Caudate nucleus (tissue), 63 donors: ENCODE measurements at places on chromosomes 12 and 14.

GRCh38 chr12:110355073-110355472 lies 48.4 kb downstream of the ANAPC7 start:
- no peak for DNase-seq

- DNase-seq, result no peak
These were observed 333.1 kb downstream of the DIO2 start for GRCh38 chr14:79878229-79878628.

- no peak for DNase-seq
These were observed 21.3 kb downstream of the LRCOL1 start for GRCh38 chr12:132588821-132589669.

DNA sequence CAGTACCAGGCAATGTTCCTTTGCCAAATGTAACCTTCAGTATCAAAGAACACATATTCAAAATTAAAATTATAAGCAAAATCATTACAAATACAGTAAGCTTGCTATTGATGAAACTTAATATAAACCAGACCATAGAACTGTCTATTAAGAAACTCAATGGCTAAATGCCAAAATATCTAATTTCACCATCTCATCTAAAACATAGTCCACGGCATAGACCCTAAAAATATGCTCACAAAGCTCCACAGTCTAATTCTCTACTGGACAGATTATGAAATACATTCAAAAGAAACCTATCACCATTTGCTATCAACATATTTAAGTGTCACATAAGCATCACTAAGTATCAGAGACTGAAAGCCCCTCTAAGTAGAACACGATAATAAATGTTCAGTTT lies 25.2 kb downstream of the DUSP16 start:
- no peak for DNase-seq

DNA sequence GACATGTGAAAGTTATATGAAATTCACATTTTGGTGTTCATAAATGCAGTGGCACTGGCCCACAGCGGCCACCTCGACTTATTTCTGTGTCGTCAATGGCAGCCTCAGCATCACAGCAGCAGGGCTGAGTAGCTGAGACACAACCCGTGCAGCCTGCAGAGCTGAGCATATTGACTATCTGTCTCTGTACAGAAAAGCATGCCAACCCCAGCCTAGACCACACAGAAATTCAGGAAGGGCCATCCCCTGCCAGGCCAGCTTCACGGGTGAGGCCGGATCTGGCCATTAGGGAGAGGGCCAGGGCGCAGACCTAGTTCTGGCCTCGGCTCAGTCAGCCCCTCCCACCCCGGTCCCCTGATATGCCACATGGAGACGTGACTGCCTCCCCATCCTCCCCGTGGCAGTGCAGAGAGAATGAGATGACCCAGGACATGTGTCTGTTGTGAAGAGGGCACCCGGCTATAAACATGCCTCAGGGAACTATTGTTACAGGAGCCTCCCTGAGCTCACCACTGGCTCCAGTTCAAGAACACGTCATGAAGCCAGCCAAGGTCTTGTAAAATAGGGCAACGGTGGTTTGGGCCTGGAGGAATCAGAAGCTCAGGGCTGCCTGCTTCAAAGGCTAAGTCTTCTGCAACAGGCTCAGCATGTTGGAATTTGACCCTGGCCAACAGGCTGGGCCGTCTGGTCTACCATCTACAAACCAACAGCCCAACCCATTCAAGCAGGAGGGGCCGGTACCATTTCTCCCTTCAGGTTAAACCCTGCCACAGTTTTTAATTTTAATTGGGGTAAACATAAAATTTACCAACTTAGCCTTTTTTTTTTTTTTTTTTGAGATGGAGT lies 25.5 kb downstream of the SCARB1 start:
- no peak for DNase-seq

DNA sequence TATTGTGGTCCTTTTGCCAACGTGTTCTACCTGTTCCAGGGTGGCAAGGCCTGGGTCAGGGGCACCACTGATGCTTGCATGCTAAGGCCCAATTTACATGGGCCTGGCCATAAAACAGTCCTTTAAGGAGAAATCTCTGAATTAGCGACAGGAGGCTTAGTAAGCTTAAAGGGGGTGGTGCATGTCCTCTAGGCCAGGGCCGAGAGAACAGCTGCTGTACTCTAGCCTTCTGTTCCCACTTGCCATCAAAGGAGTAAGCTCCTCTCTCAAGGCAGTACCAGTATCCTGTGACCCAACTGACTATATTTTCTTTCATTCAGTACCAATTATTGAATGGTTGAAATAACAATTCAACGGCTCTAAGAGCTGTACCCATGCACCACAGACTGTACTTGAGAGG lies 67.7 kb upstream of the ZDHHC17 start:
- DNase-seq, result no peak

GRCh38 chr14:98819132-98819866 lies 452.7 kb downstream of the BCL11B start:
- DNase-seq, result no peak

DNA sequence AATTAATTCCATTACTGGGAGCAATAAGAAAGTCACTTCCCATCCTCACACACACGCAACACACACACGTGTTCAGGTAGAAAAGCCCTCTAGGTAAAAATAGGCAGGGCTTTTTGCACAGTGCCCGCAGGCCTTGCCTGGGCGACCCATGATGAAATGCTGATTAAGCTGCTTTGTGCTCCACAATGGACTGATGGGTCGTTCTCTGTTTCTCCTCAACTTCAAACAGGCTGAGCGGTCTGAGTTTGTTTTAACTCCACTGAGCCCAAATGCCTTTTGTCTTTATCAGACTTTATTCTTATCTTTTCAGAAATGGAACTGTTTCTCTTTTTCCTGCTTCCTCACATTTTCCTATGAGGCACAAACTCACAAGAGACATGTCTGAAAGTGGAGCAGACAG lies 9.4 kb upstream of the DACT1 start:
- DNase-seq, result no peak

DNA sequence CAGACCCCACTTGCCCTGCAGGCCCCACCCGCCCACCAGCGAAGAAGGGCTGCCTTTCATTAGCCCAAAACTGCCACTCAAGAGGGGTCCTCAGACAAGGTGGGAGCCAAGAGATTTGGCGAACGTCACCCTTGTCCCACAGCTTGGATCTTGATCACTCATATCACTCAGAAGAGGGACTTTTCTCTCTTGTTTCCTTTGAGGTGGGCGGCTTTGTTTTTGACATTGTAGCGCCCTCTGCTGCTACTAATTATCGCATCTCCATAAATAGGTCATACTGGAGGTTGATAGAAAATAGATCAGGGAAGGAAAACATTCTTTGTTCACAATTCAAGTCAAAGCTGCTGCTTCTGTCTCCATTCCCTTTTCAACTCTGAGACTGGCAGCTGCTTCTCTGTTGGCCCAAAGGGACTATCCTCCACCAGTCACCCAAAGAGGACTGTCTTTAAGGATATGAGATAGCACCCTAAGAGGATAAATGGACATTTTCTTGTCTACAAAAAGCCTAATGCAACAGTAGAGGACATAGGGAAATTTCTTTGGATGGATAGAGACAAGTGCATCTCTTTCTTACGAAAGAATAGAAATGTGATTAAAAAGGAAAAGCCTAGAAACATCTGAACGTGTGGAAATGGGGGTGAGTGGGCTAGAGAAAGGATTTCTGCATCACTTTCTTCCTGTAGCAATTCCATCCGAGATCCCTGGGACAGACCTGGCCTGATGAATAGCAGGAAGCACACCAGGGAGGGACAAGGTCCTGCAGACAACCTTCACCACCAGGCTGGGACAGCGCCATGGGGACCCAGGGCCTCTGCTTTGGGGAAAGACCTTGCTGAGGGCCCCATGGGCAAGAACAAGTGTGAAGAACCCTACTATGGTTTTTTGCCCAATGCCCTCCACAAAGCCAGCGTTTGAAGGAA lies 115.8 kb downstream of the DAD1 start:
- DNase-seq, result peak; percentile 45

DNA sequence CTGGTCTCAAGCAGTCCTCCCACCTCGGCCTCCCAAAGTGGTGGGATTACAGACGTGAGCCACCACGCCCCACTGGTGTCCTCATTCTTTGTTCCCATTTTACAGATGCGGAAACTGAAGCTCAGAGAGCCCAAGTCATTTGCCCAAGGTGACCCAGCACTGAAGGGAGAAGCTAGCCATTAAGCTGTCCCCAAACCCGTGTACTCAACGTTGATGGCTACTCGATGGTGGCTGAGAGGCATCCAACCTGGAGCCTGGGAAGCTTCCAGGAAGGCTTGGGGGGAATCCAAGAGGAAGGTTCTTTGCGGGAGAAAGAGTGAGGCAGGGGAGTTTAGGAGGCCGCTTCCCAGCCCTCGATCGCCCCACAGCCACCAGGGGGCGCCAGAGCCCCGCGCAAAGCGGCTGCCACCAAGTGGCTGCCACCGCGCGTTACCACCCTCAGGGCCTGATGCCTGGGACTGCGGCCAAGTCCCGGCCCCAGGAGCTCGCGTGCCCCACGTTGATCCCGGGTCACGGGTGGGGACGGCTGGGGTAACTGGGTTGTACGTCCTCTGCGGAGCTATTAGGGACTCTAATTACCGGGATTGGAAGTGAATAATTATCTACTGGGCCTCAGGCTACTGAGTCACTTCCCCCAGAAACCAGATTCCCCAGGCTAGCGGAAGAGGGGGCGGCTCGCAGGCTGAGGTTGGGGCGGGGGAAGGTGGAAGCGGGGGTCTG lies 8.8 kb upstream of the SH2B3 start:
- peak; percentile 61 for DNase-seq

- DNase-seq, result no peak
These were observed 92.6 kb upstream of the ZFP36L1 start for GRCh38 chr14:68885226-68886108.

GRCh38 chr14:34693228-34693939 lies 21.0 kb downstream of the CFL2 start:
- no peak for DNase-seq

- no peak for DNase-seq
These were observed 159.7 kb upstream of the PWP1 start for GRCh38 chr12:107525719-107526554.

DNA sequence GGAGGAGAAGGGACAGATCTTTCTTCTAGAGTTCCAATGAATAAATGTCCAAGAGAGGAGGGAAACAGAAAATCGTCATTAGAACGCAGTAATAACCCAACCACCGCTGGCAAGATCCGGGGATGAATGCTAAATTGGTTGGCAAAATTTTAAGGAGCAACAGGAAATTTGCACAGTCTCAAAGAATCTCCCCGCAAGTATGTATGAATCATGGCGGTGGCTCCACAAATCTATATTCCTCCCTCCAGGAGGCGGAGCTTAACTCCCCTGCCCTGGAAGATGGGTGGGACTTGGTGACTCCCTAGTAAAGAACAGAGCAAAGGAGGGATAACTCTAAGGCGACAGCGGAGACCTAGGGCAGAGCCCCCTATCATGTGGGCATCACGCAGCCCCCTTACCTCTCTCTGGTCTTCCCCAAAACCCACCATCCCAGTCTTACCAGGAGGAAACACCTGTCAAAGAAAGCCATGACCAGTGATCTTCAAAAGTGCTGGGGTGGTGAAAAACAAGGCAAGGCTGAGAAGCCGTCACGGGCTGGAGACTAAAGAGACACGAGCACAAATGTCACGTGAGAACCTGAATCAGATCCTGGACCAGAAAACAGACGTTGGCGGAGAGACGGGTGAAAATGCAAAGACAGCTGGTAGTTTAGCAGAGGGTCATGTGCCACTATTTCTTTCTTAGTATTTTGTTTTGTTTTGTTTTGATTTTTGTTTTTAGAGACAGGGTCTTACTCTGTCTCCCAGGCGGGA lies 125.8 kb downstream of the NCOR2 start:
- DNase-seq, result no peak

DNA sequence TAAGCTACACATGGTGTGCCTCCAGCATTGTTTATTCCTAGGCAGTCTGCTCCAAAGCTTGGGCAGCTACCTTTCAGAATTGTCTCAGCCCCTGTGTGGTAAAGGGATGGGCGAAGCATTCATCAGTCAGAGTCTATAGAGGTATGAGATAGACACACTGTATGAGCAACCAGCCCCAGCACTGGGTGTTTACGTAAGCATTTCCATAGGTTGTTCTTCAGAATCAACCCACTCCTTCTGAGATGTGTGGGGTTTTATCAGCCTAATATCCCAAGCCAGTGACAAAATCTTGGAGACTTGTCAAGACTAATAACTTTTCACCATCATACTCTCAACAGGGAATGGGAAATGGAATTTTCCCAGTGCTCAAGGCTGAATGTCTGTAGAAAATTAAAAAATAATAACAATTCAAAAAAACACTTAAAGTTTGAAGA lies 98.2 kb downstream of the BTG1 start:
- DNase-seq, result no peak

- DNase-seq, result no peak
These were observed 23.3 kb upstream of the EMP1 start for GRCh38 chr12:13173012-13173932.

DNA sequence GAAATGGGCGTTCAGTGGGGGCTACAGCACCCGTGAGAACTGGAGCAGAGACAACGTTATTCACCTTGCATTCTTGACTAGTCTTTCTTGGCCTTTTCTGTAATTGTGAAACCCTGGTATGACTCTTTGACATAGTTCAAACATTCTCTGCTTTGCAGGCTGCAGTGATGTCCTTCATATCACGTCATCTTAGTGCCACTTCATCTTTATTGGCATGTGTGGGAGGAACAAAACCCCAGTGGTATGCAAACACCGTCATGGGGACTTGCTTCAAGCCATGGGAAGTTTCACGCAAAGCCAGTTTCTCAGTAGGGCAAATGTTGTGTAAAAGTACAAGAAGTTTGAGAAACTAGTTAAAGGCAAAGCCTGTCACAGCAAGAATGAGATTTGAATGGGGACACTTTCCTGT lies 20.2 kb upstream of the DUSP16 start:
- DNase-seq, result no peak
